ENCODE measurements at places on chromosomes 3 and 15.

DNA sequence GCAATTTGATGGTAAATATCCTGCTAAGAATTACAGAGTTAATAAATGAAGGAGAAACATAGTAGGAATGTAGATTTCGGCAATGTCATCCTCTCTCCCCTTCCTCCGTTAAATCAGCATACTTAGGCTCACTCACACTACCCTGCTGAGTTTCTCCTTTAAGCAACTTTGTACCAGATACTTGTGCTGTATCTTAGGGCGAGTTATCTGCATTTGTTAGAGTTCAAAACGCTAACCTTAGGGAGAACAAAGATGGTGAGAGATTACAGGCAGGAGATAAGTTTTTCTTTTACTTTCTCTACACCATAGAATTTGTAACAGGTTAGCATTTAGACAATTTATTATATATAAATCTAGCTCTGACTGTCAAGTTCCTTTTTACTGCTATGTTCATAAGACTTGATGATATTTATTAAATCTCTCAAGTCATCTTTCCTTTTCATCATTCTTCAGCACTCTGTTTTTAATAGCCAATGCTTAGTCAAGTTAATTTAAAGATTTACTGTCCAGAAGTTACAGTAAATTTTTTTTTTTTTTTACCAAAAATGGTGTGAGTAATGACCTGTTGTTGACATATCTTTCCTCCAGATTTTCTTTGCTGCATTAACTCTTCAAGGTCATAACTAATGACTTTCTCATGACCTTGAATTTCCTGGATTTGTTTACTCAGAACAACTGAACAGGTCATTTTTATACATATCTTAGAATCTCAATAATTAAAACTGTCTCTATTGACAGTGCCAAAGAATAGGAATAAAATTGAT, 22.2 kb downstream of the SUCNR1 start:
- DNase-seq, result no peak

DNA sequence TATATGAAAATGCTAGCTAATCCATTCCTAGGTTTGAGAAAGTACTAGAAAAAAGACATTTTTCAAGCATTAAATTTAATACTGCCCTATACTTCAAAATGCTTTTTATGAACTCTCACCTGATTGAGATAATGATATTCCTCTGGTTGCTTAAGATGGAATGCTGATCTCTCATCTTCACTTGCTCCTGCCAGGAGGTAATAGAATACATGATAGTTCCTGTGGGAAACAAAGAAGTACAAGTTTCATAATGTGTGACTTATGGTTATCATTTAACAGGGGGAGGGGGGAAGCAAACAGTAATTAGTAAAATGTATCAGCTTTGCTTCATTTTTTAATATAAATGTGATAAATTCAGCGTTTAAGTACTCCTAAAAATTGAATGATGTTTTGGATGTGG, 97.2 kb downstream of the MYO9A start:
- no peak for DNase-seq

- no peak for DNase-seq
These were observed 95.3 kb upstream of the HES1 start for GRCh38 chr3:194040516-194041273.

GRCh38 chr3:127371334-127371733, 83.5 kb upstream of the PRR20G start:
- DNase-seq, result no peak

All from hindlimb muscle (tissue), 1 donor.